Suppressor macrophage treated with lipopolysaccharide for 4 hours (primary cell): ENCODE measurements at places on chromosomes 6 and 20.
A peak's percentile ranks its signal among the peaks of the same experiment; 100 is the strongest.

DNA sequence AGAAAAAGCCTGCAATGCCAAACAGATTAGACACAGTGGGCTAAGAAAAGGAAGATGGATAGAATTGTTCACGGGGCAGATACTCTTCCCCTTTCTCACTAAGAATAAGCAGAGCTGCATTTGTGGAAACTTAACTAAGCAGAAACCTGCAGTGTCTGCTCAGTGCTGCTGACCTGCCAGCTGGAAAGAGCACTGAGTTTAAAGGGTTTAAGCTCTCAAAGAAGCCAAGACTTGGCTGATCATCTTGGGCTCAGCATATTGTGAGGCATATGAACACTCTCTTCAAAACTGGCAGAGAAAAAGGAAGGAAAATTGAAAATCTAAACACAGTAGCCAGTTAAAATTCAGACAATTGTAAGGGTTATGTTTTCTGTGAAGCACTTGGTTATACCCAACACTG is 711.1 kb upstream of the EPHA7 start:
- DNase-seq = no peak

- no peak for DNase-seq
Measured at GRCh38 chr20:57573242-57573641, 12.3 kb downstream of the PCK1 start.

- no peak for DNase-seq
Measured at GRCh38 chr20:29298759-29299613, 1958.5 kb upstream of the DEFB115 start.

- DNase-seq = peak; percentile 75
Measured at GRCh38 chr20:4973330-4974097, 27.8 kb downstream of the SLC23A2 start.

GRCh38 chr20:53488775-53489272 is 104.8 kb downstream of the ZNF217 start:
- no peak for DNase-seq

GRCh38 chr6:12729467-12729866 is 12.9 kb downstream of the PHACTR1 start:
- no peak for DNase-seq

- DNase-seq = no peak
Measured at GRCh38 chr6:167100241-167100674, 22.6 kb upstream of the CCR6 start.

GRCh38 chr6:163335671-163336545 is 78.6 kb upstream of the QKI start:
- peak; percentile 40 for DNase-seq

GRCh38 chr6:143146186-143146851 is 85.6 kb downstream of the AIG1 start:
- DNase-seq = no peak

DNA sequence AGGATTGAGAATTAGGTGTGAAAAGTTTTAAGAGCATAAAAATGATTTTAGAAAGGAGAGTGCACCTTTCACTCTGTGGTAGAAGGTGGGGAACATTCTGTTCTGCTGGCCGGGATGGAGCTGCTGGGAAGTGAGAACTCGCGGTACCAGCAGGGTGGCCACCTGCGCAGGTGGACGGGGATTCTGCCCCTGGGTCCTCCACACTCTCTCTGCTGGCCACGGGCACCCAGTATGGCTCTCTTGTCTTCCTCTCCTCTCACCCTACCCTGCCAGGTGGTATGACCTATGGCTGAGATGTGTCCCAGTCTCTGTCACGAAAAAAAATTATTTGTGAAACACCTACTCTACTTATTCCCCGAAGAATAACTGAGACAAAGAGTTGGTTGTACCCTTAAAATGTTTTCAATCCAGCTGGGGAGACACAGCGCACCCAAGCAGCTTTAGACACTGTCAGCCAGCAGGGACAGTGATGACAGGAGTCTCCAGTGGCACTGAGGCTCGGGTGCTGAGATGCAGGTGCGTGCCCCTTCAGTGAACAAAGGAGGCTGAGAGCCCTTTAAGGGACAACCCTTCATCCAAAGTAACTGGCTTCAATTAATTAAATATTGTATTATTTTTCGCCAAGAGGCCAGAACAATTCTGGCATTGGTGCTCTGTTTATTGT is 195.4 kb downstream of the TBXT start:
- no peak for DNase-seq

DNA sequence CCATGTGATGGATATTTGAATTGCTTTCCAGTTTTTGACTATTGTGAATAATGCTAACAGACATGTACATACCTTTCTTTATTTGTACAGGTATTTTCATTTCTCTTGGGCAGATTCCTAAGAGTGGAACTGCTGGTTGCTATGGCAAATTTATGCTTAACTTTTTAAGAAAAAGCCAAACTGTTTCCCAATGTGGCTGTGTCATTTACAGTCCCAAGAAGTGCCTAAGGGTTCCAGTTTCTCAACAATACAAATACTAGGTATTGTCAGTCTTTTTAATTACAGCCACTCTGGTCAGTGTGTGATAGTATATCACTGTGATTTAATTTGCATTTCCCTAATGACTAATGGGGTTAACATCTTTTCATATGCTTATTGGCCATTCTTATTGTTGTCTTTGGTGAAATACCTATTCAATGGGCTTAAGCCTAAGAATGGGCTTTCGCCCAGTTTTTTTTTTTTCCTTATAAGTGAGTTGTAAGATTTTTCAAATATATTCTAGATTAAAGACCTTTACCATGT is 10.3 kb downstream of the REPS1 start:
- DNase-seq = no peak

DNA sequence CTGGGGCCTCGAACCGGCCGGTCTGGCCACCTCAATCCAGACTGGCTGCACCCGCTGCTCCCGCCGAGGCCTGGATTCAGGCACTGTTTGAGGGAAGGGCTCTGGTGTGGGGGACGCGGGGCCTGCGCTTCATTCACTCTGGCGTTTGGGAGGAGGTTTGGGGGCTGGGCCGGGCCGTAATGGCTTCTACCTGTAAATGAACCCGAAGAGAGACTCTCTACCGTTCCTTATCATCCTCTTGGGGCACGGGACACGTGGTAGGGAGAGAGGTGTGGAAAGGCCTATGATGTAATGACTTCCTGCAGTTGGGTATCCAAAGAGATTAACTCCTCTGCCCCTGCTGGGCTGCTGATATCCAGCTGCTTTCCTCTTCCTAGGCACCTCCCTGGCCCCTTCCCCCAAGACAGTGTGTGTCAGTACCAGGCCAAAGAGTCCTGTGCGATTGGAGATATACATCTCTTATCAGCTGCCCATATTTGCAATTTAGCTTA is 1.8 kb downstream of the FOXO3 start:
- DNase-seq = peak; percentile 76

DNA sequence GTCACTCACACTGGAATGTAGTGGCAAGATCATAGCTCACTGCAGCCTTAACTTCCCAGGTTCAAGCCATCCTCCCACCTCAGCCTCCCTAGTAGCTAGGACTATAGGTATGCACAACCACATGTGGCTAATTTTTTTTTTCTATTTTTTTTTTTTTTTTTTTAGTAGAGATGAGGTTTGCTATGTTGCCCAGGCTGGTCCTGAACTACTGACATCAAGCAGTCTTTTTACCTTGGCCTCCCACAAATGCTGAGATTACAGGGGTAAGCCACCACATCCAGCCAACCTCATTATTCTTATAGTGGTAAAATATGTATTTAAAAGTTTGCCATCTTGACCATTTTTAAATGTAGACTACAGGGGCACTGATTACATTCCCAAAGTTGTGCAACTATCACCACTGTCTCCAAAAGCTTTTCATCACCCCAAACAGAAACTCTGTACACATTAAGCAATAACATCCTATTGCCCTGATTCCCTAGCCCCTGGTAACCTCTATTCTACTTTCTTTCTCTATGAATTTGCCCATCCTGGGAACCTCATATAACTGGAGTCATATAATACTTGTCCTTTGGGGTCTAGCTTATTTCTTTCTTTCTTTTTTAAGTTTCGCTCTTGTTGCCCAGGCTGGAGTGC is 268.0 kb upstream of the JARID2 start:
- peak; percentile 47 for DNase-seq

DNA sequence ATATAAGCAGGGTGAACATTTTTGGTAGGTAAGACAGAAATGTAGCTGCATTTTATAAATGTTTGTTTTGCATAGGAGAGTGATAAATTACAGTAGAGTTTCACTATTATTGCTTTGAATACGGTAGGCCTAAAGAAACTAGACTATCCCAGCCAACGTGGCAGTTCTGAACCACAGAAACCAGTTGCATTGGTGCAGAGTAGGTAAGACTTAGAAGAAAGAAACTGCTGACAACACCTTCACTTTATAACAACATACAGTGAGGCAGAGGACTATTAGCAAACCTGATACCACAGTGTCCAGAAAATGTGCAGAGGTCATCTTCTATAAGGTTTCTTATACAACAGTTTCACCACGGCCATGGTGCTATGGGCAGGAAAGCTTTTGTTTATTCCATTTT is 566.1 kb downstream of the KIF16B start:
- DNase-seq = no peak
